ENCODE measurements at places on chromosomes 1 and 21.

- H3K4me1 ChIP-seq = peaks cover 1% of the 10 kb centered on the region
- H3K27me3 ChIP-seq = no peaks in the 10 kb centered on the region
- DNase-seq = no peak
- H3K27ac ChIP-seq = peak overlapping the region; percentile 36
- H3K4me3 ChIP-seq = no peak overlapping the region
These were observed 11.1 kb upstream of the RASSF5 start for GRCh38 chr1:206496131-206496793.

- no peak for DNase-seq
- no peaks in the 10 kb centered on the region for H3K4me1 ChIP-seq
- H3K27ac ChIP-seq = no peak overlapping the region
- no peak overlapping the region for H3K4me3 ChIP-seq
- peaks cover 9% of the 10 kb centered on the region for H3K27me3 ChIP-seq
- no peaks in the 10 kb centered on the region for H3K36me3 ChIP-seq
These were observed 51.9 kb upstream of the RHOU start for GRCh38 chr1:228683428-228683827.

- peaks cover 32% of the 10 kb centered on the region for H3K4me1 ChIP-seq
- DNase-seq = no peak
- peak overlapping the region; percentile 22 for H3K27ac ChIP-seq
- H3K4me3 ChIP-seq = peak overlapping the region; percentile 85
These were observed 7.9 kb upstream of the SMIM12 start for GRCh38 chr1:34867415-34867814.

DNA sequence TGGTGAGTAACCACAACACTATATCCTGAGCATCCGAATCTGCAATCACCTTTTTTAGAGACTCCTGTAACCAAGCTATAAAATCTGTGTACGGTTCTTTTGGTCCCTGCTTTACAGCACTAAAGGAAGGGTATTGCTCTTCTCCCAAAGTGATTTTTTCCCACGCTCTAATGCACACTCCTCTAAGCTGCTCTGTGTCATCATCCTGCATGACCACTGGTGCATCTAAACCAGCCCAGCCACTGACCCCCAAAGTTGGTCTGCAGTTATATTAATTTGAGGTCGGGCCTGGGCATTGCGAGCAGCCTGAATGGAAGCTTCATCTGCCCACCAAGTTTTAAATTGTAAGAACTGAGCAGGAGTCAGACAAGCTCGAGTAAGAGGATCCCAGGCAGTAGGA lies 480.0 kb downstream of the PTPRU start:
- peaks cover 3% of the 10 kb centered on the region for H3K27me3 ChIP-seq
- peaks cover 12% of the 10 kb centered on the region for H3K4me1 ChIP-seq
- H3K27ac ChIP-seq = no peak overlapping the region
- H3K4me3 ChIP-seq = no peak overlapping the region
